ENCODE measurements at places on chromosomes 1 and 21.

- DNase-seq, result no peak
These were observed 30.5 kb downstream of the NRIP1 start for GRCh38 chr21:15034126-15034853.

DNA sequence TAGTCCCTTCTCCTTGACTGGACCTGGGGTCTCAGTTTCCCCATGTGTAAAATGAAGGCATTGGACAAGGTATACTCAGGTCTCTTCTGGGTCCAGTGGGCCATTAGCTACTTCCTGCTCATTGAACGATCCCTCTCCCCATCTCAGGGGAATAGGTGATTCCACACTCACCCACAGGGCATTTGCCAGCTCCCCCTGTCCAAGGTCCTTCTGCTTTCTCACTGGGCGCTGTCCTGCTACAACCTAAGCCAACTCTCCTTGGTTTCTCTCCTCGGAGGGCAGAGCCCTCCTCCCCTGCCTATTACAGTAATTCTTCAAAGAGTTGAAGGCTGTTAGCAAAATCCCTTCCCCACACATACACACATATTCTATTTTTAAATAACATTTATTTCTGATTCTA is 16.6 kb downstream of the DISP3 start:
- no peak for DNase-seq

GRCh38 chr1:192521734-192522133 is 53.8 kb upstream of the RGS1 start:
- DNase-seq, result no peak

DNA sequence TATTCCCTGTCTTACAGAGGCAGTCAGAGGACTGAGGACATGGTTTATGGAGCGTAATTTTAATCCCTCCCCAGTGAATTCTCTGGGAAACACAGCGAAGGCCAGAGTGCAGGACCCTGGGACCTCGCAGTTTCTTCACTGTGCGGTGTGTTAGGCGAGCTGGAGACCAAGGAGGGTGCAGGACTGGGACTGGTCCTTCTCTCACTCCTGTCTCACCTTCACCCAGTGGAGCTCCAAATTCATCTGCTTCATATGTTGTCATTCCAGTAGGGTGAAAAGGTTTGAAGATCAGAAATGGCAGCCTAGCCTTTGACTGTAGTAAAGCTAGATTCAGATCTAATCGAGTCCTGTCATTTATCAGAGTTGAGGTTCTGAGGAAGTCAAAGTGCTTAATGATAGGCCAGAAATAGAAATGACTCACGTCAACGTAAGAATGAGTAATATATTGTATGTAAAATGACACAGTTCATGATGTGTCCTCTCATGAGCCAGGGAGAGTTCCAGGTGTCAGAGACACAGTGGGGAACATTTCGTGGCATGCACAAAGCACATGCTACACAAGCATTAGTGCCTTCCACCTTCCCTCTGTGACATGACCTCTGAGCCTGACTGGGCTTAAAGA is 647.5 kb downstream of the SMYD3 start:
- no peak for DNase-seq

DNA sequence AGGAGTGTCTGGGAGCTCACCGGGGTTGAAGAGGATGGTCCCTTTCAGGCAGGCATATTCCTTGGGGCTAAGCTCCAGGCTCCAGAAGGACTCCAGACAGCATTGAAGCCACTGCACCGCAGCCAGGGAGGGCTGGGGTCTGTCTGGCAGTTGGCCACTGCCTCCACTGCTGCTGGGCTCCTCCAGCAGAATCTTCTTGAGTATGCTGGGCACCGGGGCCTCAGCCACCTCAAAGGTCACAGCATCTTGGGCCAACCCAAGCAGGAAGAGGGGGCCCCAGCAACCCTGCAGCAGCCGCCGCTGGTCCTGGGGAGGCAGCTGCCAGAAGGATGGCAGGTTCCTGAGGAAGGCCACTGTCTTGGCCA is 404 bp downstream of the NR0B2 start:
- no peak for DNase-seq

GRCh38 chr1:228875741-228876140 is 140.5 kb downstream of the RHOU start:
- DNase-seq, result no peak

DNA sequence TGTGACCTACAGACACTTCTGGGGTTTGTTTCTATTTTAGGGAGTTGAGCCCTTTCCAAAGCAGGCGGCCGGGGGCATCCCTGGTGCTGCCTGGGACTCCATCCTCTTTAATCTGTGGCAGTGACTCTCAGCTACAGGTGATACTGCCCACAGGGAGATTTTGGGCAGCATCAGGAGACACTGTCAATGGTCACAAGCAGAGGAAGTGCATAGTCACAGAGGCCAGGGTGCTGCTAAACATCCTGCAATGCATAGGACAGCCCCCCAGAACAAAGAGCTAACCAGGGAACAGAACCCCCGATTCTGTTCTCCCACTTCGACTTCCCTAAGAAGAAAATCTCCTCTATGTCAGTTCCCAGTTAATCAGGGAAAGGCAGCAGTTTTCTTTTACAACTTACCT is 66.2 kb downstream of the TEX35 start:
- DNase-seq, result no peak

- no peak for DNase-seq
These were observed 1009.0 kb downstream of the PLA2G4A start for GRCh38 chr1:187837787-187838186.

- DNase-seq, result no peak
These were observed 35.4 kb downstream of the AK2 start for GRCh38 chr1:33001282-33001681.

- DNase-seq, result no peak
These were observed 10.1 kb upstream of the ADORA3 start for GRCh38 chr1:111513410-111514020.

- no peak for DNase-seq
These were observed 139.8 kb downstream of the SPATA17 start for GRCh38 chr1:217770918-217771317.

- no peak for DNase-seq
These were observed 212.8 kb downstream of the PBX1 start for GRCh38 chr1:164771619-164772361.

DNA sequence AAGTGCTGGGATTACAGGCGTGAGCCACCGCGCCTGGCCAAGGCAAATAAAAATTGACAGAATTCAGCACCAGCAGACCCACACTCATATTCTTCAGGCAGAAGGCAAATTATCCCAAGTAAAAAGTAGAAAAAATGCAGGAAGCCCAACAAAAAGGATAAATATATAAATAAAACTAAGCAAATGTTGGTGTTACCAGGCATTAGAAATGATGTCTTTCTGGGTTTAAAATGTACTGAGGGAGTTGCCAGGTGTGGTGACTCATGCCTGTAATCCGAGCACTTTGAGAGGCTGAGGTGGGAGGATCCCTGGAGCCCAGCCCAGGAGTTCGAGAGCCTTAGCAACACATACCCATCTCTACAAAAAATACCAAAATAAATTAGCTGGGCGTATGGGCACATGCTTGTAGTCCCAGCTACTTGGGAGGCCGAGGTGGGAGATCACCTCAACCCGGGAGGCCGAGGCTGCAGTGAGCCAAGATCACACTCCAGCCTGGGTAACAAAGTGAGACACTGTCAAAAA is 6.3 kb downstream of the INTS11 start:
- no peak for DNase-seq

DNA sequence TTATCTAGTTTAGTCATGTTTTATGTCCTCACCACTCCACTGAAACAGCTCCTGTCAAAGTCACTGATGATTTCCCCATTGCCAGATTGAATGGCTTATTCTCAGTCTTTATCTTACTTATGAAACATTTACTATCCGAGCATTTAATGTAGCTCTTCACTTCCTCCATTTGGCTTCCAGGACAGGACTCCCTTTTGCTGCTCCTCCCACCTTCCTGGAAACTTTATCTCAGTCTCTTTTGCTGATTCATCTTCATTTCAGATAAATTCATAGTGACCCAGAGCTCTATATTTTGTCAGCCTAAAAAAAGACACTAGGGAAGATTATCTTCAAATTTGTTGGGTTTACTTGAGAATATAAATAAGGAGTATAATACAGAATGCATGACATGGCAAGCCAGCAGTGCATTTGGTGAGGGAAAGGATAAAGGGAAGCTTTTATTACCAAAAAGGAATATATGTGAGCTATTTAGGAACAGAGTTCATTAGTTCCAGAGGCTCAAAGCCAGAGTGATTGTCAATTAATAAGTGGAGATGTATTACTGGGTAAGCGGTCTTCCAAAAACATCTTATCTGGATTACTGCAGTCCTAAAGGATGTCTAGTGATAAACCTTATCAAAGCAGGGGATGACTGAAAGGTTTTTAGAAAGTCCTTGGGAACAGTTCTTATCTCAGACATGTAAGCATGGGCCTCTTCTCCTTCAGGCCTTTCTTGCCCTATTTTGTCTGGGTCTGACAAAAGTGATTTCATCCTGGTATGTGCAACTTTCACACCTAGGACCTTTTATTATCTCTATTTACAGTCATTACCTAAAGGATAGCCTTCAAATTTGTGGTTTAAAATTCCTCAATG is 25.6 kb downstream of the IL23R start:
- no peak for DNase-seq

- DNase-seq, result peak; percentile 94
These were observed at the start of gene CDC42 for GRCh38 chr1:22052115-22053016. CDC42 (plus strand) TSS chr1:22052709; CDS start chr1:22078479, 25,770 bp downstream.

DNA sequence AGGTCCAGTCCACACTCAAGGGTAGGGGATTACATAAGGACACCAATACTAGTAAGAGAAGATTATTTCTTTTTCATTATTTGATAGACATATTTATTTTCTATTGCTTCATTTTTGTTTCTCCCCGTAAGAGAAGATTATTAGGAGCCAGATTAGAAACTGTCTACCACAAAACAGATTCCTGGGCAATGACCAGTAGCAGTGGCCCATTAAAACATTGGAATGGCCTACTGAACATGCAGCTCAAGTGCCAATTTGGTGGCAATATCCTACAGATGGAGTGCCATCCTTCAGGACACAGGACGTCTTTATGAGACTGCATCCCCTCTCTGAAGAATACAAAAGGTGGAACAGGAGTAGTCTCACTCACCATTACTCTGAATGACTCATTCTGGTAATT is 34.0 kb upstream of the ARHGAP29 start:
- DNase-seq, result no peak

DNA sequence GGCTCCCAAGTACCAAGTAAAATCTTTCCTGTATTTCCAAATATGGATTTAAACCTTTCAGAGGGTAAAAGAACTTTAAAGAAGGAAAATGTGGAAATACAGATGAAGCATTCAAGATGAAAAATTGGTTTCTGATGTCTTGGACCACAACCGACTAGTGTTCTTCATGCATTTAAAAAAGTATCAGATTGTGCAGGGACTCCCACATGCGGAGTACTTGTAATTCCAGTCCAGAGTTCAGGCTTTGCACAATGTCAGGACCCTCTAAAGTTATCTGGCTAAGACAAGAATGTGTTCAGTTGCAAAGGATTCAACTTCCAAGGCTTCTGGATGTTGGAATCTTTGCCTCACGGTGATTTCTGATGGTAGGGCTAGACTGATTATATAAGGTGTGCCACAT is 66.7 kb downstream of the RGL1 start:
- DNase-seq, result no peak

DNA sequence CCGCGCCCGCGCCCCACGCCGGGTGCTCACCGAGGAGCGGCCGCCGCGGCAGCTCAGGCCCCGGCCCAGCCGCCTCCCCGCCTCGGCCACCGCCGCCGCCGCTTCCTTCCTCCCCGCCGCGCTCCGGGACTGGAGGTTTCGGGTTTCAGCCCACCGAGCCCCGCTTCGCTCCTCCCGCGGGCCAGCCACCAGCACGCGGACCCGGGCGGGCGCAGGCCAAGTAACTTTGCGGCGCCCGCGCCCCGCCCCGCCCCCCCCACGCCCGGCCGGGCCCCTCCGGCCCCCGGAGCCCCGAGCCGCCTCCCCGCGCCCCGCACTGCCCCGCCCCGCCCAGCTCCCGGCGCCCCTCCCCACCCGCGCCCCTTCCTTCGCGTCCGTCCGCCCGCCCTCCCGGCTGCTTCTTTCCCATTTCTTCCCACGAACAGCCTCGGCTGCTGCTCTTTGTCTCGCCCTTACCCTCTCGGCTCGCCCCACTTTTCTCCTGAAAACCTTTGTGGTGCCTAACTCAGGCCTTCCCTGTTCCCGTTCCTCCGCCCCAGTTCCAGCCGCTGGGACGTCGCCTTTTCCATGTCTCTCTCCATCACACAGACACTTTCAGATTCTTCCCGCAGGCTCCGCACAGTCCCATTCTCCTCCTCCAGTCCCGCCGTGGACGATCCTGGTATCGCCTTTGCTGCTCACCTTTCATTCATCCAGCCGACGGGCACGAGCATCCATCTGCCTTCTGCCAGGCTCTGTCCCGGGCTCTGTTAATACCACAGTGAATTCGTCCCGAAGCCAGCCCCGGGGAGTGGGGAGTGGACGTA is at the start of gene GPR161:
GPR161 (minus strand) TSS at position 222 of the 806 bp plus-strand sequence. CDS start 32,080 bp downstream, outside the sequence.
- no peak for DNase-seq

GRCh38 chr1:41789661-41790330 is 128.9 kb downstream of the HIVEP3 start:
- DNase-seq, result no peak

- no peak for DNase-seq
These were observed 47.0 kb upstream of the WDR26 start for GRCh38 chr1:224481601-224482000.

DNA sequence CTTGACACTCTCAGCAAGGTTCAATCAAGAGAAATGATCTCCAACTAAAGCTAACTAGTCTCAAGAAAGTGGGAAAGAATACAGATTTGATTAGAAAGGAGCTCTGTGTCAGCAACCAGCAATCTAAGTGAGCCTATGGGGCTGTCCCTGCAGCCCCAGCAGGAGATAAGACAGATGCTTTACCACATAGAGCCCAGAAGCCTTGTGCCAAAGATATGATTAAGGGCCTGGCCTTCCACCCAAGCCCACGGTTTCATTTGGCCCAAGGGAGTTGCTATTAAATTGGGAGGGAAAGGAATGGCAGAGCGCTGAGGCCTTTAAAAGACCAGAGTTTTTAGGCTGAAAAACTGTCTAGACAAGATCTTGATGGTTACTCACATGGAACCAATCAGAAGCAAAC is 74.8 kb downstream of the HLCS start:
- DNase-seq, result no peak

DNA sequence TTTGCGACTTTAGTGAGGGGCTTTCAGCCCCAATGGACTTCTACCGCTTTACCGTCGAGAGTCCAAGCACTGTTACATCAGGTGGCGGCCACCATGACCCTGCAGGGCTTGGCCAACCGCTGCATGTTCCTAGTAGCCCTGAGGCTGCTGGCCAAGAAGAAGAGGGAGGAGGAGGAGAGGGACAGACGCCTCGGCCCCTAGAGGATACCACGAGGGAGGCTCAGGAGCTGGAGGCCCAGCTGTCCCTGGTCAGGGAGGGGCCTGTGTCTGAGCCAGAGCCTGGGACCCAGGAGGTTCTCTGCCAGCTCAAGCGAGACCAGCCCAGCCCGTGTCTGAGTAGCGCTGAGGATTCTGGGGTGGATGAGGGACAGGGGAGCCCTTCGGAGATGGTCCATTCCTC is 8.6 kb upstream of the SLC25A34 start:
- DNase-seq, result no peak

GRCh38 chr1:108200687-108201051 is 526 bp upstream of the SLC25A24 start:
- DNase-seq, result no peak

GRCh38 chr1:100936194-100936967 is 40.5 kb downstream of the SLC30A7 start:
- no peak for DNase-seq

- no peak for DNase-seq
These were observed 157.6 kb downstream of the CACNA1E start for GRCh38 chr1:181640956-181641355.

- DNase-seq, result no peak
These were observed 579.6 kb upstream of the NR5A2 start for GRCh38 chr1:199447906-199448305.

Measured in activated gamma-delta T cell treated with anti-CD3 and anti-CD28 coated beads, Interleukin-2, amount 50 U/mL, for 16 hours (primary cell).